Activated CD8-positive, alpha-beta memory T cell treated with anti-CD3 and anti-CD28 coated beads for 36 hours (primary cell): ENCODE measurements at places on chromosomes 1 and 21. TPM values are rescaled to one million over a fixed set of nuclear protein-coding genes. Genes with fewer than 3 reads are reported as not detected.

FAM72C gene
- 6.9 TPM for total RNA-seq

CD160 gene
- total RNA-seq = 57.8 TPM

NBPF4 gene
- total RNA-seq = 0.11 TPM

FCRL4 gene
- not detected for total RNA-seq

TRIM63 gene
- not detected for total RNA-seq

TMEM82 gene
- total RNA-seq = not detected

TRIM45 gene
- 0.80 TPM for total RNA-seq

CEPT1 gene
- 37.3 TPM for total RNA-seq

EXTL1 gene
- total RNA-seq = not detected

CFHR2 gene
- total RNA-seq = not detected

NUAK2 gene
- total RNA-seq = 1.6 TPM

HHAT gene
- 0.82 TPM for total RNA-seq

FAAH gene
- 4.8 TPM for total RNA-seq

FAM89A gene
- 15.7 TPM for total RNA-seq

OR6K2 gene
- not detected for total RNA-seq

BCL2L15 gene
- total RNA-seq = 0.82 TPM

ACTN2 gene
- not detected for total RNA-seq
